Muscle of leg (tissue), 16 donors: ENCODE measurements at places on chromosomes 7 and 10. TPM values are rescaled to one million over a fixed set of nuclear protein-coding genes. Genes with fewer than 3 reads are reported as not detected.

The C1QL3 gene
- total RNA-seq, result 0.04 TPM

The LRIT1 gene
- total RNA-seq, result not detected

The ANXA8L1 gene
- not detected for total RNA-seq

The NAT16 gene
- not detected for total RNA-seq

The CPA4 gene
- total RNA-seq, result 2.0 TPM

The ZCWPW1 gene
- 5.2 TPM for total RNA-seq

The AZGP1 gene
- 0.75 TPM for total RNA-seq

The CPA1 gene
- total RNA-seq, result 3.6 TPM

The SLC26A5 gene
- total RNA-seq, result not detected

The TYW1B gene
- total RNA-seq, result 10.3 TPM

The PLXNA4 gene
- total RNA-seq, result 1.9 TPM

The CUX1 gene
- 31.6 TPM for total RNA-seq

The CCDC172 gene
- total RNA-seq, result not detected

The INPP5A gene
- 34.1 TPM for total RNA-seq

The VSTM2A gene
- total RNA-seq, result not detected

The GLI3 gene
- 7.6 TPM for total RNA-seq

The TYSND1 gene
- total RNA-seq, result 4.6 TPM

The MSMB gene
- not detected for total RNA-seq

The SPDYE16 gene
- total RNA-seq, result 0.22 TPM

The ODAD2 gene
- 1.5 TPM for total RNA-seq

The IL6 gene
- 0.44 TPM for total RNA-seq

The GRID2IP gene
- 0.09 TPM for total RNA-seq

The SHH gene
- total RNA-seq, result under 0.01 TPM

The PKD2L1 gene
- 0.04 TPM for total RNA-seq

The PPP1R9A gene
- 45.0 TPM for total RNA-seq

The TLX1 gene
- not detected for total RNA-seq

The CHRM2 gene
- total RNA-seq, result 0.18 TPM

The BET1 gene
- total RNA-seq, result 29.1 TPM

The CNTNAP2 gene
- 9.4 TPM for total RNA-seq

The GARS1 gene
- total RNA-seq, result 45.8 TPM

The SMO gene
- total RNA-seq, result 35.9 TPM

The PHF14 gene
- total RNA-seq, result 38.0 TPM

The WNT16 gene
- 0.18 TPM for total RNA-seq

The PPP1R17 gene
- not detected for total RNA-seq

The KLF14 gene
- total RNA-seq, result 0.98 TPM

The OPN4 gene
- total RNA-seq, result 0.04 TPM

The TEX47 gene
- total RNA-seq, result not detected

The FANK1 gene
- 0.80 TPM for total RNA-seq

The AKR1D1 gene
- not detected for total RNA-seq

The CYP2W1 gene
- total RNA-seq, result 0.62 TPM

The RBP3 gene
- total RNA-seq, result not detected

The AQP1 gene
- total RNA-seq, result 96.4 TPM

The PCDH15 gene
- 0.27 TPM for total RNA-seq

The CYP3A4 gene
- total RNA-seq, result 0.04 TPM

The HOXA6 gene
- 5.6 TPM for total RNA-seq

The BICC1 gene
- 23.8 TPM for total RNA-seq

The ICA1 gene
- total RNA-seq, result 4.7 TPM

The CASP2 gene
- total RNA-seq, result 12.1 TPM

The SUN3 gene
- not detected for total RNA-seq

The EPO gene
- total RNA-seq, result not detected

The ZNF804B gene
- total RNA-seq, result under 0.01 TPM

The LIPA gene
- total RNA-seq, result 30.1 TPM

The TUBGCP2 gene
- total RNA-seq, result 38.0 TPM

The PDE6C gene
- not detected for total RNA-seq

The C10orf71 gene
- 10.8 TPM for total RNA-seq

The VAX1 gene
- total RNA-seq, result not detected

The TMEM236 gene
- total RNA-seq, result 0.40 TPM

The SHLD2 gene
- total RNA-seq, result 30.9 TPM
